Stimulated activated CD4-positive, alpha-beta T cell treated with anti-CD3 and anti-CD28 coated beads, Interleukin-1b, Interleukin-23, amount 100 ng/mL, for 48 hours (primary cell): ENCODE measurements at places on chromosomes 12 and 14.

GRCh38 chr14:74144789-74145188, 60.0 kb downstream of the LIN52 start:
- no peak for DNase-seq

GRCh38 chr12:65948320-65949008, 124.2 kb downstream of the HMGA2 start:
- no peak for DNase-seq

DNA sequence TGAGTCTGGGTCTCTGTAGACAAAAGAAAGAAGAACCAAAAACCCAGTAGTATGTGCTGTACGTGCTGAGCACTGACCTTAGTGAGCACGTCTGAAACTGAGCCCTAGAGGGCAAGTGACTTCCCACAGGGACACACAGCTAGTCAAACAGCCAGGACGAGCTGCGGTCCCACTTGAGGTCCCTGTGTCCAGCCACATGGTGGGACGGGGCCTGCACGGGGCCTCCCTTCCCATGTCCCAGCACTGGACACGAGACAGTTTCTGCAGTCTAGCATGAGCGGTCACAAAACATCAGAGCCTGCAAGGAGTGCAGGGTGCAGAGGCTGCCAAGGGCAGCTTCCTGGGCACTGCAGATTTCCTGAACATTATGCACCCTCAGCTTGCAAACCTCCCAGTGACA, 121.6 kb downstream of the NCOR2 start:
- no peak for DNase-seq

DNA sequence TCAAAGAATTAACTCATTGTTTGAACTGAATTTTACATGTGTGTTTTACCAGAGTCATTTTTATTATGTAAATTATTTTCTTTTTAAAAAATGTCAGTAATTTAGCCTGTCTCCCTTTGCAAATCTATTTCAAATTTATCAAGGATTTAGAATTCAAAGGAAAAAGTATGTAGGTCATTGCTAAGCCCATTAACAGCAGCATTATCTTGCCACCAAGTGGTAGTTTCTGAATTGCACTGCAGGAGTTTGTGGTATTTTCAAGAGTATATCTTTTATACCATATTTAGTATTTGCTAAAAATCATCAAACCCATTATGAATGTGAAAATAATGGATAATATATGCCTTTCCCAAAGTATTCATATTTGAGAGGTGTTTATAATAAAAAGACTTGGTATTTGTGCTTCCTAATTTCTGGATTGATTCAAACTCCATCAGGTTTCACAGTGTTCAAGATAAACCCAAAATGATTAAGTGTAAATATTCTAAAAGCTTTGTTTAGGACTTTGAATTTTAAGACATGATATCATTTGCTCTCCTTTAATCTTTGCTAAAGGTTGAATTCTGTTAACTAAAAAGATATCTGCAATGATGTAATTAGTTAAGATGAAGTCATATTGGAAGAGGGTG, 711.4 kb downstream of the FSCB start:
- no peak for DNase-seq
